Liver (tissue), 10 donors: ENCODE measurements at places on chromosomes 12 and 14.

DNA sequence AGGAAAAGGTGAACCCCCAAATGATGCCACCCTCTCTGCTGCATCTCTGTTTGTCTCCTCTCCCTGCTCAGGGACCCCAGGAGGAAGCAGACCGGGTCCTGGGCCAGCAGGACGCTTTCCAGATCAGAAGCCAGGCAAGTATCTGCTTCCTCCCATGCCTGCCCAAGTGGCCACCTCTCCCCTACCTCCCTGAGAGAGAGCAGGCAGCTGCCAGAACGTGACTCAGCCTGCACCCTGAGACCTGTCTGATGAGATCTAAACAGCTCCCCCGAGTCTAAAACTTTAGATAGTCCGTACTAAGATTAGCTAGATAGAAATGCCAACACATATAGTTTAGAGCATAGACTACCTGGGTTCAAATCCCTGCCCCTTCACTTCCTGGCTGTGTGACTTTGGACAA is 31.2 kb upstream of the OAS1 start:
- no peak for DNase-seq

DNA sequence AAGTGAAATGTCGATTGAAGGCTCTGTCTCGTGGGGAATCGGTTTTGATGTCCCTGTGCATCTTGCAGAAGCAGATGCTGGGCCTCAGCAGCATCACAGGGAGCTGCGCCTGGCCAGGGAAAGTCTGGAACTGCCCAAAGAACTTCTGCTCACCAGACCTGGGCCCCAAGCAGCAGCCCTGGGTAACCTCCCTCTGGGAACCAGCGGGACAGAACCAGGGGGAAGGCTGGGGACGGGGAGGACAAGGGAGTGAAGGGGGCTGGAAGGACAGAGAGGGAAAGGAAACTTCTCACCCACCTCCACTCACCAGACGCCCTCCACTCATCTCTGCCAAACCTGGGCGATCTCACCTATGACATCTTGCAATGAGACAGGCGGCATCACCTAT is 26.8 kb upstream of the C14orf180 start:
- DNase-seq, result no peak

- DNase-seq, result no peak
Observed at GRCh38 chr12:18343708-18344107, 82.4 kb downstream of the PIK3C2G start.

GRCh38 chr14:51318813-51319597 is 79.0 kb downstream of the TMX1 start:
- DNase-seq, result no peak

DNA sequence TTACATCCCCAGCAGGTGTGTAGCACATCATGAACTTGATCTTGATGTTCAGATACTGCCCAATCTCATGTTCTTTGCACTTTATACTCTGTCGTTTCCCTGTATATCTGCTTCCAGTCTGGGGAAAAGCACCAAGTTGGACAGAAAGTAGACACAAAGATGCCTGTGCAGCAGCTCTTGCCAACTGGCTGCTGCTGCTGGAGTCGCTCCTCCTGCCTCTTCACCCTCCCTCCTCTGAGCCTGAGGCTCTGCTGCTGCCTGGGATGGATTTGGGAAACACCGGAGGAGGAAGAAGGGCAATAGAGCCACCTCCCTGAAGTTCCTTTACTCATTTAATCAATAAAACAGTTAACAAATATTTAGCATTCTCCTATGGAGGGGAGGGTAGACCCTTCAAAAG is 32.4 kb downstream of the ADCK1 start:
- no peak for DNase-seq

GRCh38 chr14:101449114-101449513 is 112.2 kb upstream of the DIO3 start:
- DNase-seq, result no peak

- no peak for DNase-seq
Observed at GRCh38 chr14:74965486-74966153, 10.2 kb upstream of the PGF start.

- no peak for DNase-seq
Observed at GRCh38 chr12:83361475-83361874, 674.8 kb downstream of the TMTC2 start.

GRCh38 chr12:13082861-13083260 is 20.6 kb downstream of the GSG1 start:
- no peak for DNase-seq

GRCh38 chr14:101723061-101723595 is 38.4 kb upstream of the PPP2R5C start:
- peak; percentile 12 for DNase-seq

DNA sequence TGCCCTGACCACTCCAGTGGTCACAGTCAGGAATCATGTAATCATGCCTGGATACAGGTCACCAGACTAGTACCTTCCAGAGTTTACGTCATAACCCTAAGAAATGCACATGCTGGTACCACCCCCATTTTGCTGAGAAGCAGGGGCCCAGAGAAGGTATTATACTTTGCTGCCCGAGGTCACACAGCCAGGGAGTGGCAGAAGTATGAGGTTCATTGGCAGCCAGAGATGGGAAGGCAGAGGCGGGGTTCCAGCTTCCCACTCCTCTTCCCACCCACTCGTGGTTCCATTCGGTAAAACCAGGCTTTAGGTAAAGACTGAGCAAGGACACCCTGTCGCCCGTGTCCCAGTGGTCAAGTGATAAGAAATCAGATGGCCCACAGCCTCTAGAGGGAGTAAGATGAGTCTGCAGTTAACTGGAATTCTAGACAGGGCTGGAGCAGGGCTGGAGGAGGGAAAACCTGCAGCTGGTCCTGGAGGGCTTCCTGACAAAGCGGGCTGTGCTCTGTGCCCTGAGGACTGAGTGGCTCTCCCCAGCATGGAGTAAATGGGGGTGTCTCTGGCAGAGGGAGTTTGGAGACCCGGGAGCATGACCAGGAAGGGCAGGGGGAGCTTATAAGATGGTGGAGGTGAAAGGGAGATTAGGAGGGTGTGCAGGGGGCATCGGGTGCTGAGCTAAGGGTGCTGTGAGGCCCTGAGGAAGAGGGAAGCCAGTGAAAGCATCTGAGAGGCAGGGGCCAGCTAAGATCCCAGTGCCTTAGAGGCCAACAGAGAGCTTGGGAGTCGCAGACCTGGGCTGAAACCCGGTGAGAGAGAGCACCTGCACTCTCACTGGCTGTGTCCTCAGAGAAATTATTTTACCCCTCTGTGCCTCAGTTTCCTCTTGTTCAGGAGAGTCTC is 5.7 kb downstream of the FAM222A start:
- DNase-seq, result no peak

DNA sequence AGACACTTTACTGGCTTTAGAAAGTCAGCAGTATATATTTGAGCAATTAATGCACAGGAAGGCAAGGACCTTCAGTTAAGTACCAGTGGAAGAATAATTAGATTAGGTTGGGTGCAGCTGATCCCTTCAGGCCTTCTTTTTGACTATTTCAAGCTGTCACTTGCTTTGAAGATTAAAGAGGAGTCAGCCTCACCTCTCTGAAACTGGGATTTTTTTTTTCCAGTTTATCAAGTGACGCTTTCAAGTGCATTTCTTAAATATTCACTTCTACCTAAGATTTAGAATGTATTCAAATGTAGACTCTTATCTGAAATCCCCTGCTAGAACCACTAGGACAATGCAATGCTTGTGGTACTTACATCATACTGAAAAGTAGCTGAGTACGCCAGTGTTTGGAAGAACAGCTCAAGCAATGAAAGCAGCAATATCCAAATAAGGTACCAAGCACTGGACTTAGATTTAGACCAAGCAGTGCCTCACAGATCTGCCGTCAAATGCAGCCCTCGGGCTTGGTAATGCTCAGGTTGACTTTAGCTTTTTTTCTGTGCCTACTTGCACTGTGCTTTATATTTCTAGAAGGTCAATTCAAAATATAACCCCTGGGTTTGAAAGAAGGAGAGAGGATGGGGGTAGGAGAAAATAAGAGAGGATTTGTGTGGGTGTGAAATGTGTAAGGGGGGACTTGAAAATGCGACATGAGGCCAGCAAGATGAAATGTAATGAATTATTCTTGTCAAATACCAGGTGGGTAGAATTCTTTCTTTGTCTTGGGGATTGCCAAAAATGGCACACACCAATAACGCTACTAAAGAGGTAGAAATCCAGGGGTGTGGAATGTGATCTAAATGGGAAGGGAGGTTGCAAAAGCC is 3.7 kb upstream of the FERMT2 start:
- no peak for DNase-seq

DNA sequence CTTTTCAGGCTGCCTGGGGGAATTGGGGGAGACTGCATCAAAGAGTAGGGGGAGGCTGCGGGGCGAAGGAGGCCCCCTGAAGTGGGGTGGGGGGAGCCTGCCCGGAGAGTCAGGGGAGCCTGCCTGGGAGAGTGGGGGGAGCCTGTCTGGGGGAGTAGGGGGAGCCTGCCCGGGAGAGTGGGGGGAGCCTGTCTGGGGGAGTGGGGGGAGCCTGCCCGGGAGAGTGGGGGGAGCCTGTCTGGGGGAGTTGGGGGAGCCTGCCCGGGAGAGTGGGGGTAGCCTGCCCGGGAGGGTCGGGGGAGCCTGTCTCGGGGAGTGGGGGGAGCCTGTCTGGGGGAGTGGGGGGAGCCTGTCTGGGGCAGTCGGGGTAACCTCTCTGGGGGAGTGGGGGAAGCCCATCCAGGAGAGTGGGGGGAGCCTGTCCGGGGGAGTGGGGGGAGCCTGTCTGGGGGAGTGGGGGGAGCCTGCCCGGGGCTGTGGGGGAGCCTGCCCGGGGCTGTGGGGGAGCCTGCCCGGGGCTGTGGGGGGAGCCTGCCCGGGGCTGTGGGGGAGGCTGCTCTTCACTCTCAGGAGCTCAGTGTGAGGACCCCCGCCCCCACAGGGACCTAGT is 6.5 kb upstream of the DEGS2 start:
- DNase-seq, result no peak

DNA sequence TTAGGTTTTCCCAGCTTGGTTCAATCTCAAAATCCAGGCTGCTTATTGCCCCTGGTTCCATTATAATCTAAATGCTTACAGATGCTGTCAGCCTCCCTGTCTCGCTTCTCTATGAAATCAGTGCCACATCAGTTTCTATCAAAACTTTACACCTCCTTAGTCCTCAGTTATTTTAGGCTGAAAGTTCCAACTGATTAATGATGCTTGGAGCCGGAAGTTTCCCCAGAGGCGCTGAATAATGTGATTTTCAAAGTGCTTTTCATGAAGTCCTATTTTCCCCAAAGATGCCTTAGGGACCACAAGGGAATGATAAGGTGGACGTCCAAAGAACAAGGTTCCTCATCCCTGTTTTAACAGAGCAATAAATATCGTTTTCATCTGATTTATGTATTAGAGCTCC is 262.4 kb upstream of the RMST start:
- no peak for DNase-seq

DNA sequence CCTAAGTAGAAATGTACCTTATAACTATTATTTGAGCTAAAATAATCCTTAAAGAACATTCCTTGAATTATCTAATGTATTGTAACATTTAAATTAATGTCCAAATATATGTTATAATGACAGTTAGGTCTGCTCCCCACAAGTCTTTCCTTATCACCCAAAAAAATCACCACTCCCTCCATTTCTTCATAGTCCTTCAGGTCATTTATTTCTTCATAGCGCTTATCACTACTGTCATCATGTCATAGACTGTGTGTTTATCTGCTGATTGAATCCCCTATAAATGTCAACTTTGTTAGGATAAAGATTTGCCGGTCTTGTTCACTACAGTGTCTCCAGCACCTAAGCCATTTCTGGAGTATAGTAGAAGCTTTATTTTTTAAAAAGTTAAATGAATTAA is 12.0 kb downstream of the LUM start:
- DNase-seq, result no peak

GRCh38 chr12:89676930-89677329 is 31.7 kb downstream of the ATP2B1 start:
- no peak for DNase-seq

GRCh38 chr14:38079886-38080285 is 127.8 kb upstream of the SSTR1 start:
- DNase-seq, result no peak

DNA sequence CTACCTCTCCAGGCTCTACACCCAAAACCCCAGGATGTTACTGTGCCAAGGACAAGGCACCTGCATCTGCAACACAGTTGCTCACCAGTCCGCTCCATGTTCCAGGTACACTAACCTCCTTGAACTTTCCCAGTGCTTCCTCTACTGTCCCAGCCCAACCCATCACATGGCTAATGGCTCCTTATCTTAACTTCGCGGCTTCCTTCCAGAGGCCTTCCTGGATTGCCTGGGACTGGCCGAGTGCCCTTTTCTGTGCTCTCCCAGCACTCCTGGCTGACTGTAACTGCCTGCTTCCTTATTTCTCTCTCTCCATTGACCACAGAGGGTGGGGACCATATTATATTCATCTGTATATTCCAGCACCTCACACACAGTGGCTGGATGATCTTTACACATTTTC is 20.9 kb downstream of the POMT2 start:
- no peak for DNase-seq

DNA sequence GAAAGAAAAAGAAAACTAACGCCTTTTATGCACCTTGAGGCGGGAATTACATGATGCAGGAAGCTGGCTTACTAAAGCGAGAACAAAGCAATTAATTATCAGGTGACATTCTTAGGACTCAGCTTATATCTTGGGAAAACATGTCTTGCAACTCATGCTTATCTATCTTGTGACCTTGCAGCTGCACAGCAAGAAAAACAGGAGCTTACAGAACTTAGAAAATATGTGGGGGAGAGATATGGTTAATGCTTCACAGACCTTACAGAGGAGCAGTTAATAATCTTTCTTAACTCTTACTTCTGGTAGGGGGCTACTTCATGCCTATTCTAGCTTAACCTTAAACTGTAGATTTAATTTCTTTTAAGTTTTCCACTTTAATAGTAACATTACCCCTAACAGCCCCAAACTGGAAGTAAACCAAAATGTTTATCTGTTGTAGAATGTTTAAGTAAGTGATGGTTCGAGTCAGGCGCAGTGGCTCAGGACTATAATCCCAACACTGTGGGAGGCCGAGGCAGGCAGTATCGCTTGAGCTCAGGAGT is 13.2 kb upstream of the OR11G2 start:
- DNase-seq, result no peak

- DNase-seq, result no peak
Observed at GRCh38 chr14:81187832-81188522, 32.8 kb downstream of the GTF2A1 start.

DNA sequence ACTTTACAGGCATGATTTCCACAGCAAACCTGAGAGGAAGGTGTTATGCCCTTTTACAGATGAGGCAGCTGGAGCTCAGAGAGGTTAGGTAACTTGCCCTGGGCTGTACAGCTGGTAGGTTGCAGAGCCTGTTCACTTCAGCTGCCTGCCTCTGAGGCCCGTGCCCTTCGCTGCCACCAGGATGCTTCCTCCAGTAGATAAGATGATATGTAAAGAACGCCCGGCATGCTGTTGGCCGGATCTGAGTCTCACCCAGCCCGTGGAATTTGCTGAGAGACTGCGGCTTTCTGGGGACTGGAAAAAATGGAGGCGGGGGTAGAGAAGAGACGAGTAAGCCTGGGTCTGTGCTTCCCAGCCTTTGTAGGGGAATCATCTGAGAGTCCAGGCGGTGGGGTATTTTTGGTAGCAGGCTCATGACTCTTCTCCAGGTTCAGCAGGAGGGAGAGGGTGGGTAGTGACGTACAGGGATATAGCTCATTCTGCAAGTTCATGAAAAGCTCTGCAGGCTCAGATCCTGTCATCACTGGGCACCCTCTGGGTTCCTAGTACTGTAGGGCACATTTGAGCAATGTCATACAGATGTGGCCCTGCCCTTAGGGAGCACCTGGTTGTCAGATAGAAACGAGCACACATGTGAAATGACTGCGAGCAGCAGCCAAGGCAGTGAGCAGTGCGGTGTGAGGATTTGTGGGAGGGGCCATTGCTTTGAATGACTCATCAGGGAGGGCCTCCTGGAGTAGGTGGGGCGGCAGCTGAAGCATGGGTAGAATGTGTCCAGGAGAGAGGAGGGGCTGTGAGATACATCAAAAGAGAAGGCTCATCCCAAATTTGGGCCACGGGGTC is 159.4 kb downstream of the TSPAN9 start:
- no peak for DNase-seq
